ENCODE measurements at places on chromosomes 16 and 17.

DNA sequence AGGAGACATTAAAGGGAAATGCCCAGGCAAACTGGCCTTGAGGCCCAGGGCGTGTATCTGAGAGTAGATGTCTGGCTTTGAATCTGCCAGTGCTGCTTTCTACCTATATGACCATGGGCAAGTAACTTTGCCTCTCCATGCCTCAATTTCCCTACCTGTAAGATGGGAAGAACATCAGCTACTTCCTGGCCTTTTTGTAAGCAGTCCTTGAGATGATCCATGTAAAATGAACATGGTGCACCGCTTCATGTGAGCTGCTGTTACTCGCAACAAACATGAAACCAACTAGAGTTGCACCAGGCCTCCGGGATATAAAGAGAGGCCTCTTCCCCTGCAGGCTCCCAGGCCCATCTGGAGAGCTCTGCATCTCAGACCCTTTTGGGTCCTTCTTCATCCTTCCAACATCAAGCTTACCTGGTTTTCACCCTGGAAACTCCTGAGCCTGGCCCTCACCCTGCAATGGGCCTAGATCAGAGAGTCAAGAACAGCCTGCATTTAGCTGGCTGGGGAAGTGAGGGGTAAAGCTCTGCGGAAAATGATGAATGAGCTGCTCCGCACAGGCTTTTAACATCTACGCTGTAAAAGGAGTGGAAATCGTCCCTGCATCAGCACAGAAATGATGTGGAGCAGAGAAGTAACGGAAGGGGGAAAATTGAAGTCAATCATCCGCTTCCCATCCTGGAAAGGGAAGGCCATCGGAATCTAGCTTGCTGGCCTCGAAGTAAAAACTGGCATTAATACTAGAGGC lies 2.3 kb upstream of the MYH11 start:
- no peak for DNase-seq

GRCh38 chr17:64320613-64321553 lies 57.8 kb upstream of the TEX2 start:
- DNase-seq, result peak; percentile 95

GRCh38 chr17:38881600-38882191 lies 11.8 kb downstream of the LASP1 start:
- peak; percentile 68 for DNase-seq

GRCh38 chr17:76738468-76738850 lies 540 bp downstream of the MFSD11 start:
- no peak for DNase-seq

GRCh38 chr17:40316571-40317344 lies 7.8 kb downstream of the RARA start:
- DNase-seq, result no peak

DNA sequence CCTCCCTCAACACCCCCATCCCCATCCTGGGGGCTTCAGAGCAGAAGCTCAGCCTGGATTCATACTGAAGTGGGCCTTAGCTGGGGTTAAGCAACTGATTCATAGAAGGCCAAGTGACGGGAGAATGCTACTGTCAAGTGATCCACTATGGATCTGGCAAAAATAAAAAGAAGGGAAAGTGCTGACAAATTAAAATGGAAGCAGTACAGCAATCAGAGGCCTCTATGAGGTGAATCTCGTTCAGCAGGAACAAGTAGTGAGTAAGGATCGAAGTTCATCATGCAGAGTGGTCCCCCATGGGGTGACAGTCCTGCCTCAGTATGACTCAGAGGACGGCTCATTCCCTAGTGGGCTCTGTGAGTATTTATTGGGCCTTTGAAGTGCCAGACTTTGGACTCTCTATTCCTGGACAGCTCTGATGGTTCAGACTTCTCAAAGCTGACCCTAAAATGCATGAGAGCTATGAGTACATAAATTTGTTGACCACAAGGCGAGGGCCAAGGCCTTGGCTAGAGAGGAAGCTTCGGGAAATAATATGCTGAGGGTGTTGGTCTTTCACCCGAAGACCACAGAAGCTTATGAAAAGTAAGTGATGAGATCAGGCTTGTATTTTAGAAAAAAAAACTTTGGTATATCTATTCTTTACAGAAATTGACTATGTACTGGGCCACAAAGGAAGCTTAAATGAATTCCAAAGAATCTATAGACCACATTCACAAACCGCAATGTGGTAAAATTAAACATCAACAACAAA lies 5.3 kb upstream of the NSMCE1 start:
- no peak for DNase-seq

DNA sequence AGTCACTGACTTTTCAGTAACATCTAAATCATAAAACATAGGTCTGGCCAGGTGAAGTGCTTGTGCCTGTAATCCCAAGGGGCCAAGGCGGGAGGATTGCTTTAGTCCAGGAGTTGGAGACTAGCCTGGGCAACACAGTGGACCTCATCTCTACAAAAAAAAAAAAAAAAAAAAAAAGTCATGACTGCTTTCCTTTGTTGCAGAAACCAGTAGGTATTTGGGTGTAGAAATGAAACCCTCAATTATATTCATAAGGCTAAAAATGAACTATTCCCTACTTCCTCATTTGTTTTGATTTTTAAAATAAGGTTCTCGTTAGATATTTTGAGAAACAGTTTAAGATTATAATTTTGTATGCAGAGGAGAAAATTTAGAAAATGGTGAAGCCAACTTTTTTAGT lies 26.0 kb downstream of the PITPNC1 start:
- DNase-seq, result no peak

DNA sequence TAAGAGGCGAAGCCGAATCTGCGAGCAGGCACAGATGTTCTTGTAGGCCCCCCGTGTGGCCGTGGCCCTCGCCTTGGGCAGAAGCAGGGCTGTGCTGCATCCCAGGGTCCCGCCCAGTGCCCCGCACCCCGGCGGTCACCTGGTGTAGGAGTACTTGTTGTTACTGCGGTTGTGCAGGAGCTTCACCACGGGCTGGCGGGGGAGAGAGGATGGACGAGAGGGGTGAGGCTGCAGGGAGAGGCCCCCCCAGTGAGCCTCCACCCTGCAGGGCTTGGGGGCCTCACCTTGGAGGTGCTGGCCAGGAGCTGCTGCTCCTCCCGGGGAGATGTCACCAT lies 11.4 kb downstream of the ASPHD1 start:
- no peak for DNase-seq

GRCh38 chr17:57810721-57811637 lies 38.9 kb downstream of the MRPS23 start:
- DNase-seq, result no peak

- DNase-seq, result peak; percentile 30
Measured at GRCh38 chr17:46979147-46979863, at the start of gene RPRML. TSS of gene RPRML (minus strand) at chr17:46979253. CDS start at chr17:46979007, 246 bp downstream.

DNA sequence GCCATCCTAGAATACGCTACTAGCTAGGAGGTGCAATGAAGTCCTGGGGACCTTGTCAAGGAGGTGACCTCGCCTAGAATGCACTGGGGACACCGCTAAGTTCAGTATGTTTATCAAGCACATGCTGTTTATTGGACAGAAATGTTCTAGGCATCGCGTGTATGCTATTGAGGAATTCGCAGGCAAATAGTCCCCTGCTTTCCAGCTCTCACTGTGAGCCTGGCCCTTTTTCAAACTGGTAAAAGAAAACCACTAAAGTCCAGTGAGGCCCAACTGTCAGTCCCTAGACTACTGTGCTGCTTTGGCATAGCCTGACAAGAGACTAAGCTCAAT lies 1.2 kb upstream of the FAM222B start:
- no peak for DNase-seq

DNA sequence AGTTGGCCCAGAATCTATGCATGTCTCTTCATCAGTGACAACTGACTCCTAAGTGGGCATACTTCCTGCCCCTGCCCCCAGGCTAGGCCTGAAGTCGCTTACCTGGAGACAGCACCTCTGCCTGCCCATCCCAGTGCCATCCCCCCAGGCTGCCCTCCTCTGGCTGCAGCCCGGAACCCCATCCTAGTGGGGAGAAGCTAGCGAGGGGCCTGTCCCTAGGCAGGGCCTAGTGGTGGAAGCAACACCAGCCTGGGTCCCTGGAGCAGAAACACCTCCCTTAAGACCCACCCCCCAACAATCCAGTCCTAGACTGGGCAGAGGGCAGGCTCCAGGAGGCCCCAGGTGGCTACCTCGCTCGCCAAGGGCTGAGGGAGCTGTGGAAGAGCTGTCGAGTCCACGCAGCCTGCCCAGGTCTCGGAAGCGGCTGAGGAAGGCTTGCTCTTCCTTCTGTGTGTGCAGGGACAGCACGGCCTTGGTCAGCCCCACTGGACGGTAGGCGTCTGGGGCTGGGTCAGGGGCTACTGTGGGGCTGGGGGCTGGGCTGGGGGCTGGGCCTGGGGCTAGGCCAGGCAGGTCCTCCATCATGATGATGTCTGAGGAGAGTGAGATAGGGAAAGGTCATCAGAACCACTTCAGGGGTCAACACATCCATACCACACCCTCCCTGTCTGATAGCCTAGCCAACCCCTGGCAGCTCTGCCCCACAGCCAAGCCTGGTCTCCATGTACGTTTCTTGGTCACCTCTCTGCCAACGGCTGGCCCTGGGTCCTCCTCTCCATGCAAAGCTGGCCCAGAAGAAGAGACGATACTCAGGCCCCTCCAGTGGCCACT lies 7.6 kb downstream of the PER1 start:
- DNase-seq, result no peak

- DNase-seq, result peak; percentile 68
Measured at GRCh38 chr17:42456223-42457106, 2.2 kb upstream of the ATP6V0A1 start.

- no peak for DNase-seq
Measured at GRCh38 chr17:2681650-2682049, 29.9 kb downstream of the CLUH start.

GRCh38 chr16:71676236-71676635 lies 48.3 kb downstream of the PHLPP2 start:
- no peak for DNase-seq

DNA sequence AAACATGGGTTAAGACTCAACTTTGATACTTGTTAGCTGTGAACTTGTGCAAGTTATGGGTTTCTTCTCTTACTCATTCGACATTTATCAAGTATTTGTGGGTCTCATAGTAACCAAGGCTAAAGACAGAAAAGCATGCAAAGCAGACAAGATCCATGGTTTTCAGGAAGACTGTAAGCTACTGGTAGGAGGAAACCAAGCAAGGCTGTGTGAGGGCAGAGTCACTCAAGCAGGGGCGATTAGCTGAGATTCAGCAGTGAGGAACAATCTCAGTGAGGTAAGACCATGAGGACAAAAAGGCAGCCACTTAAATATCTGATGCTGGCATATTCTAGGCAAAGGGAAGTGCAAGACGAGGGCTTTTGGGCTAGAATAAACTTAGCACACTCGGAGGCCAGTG lies 29.5 kb downstream of the MBTD1 start:
- DNase-seq, result no peak

GRCh38 chr16:18979936-18980335 lies 3.8 kb upstream of the TMC7 start:
- DNase-seq, result no peak

- no peak for DNase-seq
Measured at GRCh38 chr16:35147556-35148504, 1688.4 kb downstream of the TP53TG3F start.

DNA sequence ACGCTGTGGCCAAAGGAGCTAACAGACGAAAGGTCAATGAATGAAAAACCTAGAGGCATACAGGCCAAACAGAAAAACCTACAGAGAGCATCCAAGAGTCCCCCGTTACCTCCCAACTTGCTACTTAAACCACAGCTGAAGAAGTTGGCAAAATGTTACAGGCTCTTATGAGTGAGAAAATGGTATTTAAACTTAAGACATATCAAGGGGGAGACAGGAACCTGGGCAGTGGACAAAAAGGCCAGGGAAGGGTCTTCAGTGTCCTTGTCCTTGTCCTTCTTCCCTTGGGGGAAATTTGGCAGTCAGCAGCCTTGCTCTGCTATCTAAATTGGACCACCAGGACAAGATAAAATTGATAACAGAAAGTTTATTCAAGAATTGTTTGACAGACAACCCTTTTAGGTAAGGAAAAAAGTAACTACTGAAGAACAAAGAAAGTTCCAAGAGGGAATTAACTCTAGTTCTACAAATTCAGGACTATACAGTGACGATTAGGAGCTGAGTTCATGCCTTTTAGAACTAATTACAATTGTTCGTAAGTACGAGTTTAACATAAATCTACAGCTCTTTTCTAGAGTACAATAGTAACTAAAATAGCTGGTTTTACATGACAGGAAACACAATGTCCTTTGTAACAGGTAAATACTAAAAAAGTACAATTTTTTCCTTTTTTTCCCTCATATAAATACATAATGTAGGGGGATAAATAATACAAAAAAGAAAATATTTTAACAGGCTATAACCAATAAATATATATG lies 3.8 kb upstream of the HOXB2 start:
- DNase-seq, result no peak

GRCh38 chr16:11666103-11667055 lies 1.9 kb upstream of the SNN start:
- DNase-seq, result no peak

GRCh38 chr17:31488264-31488981 lies 96.9 kb downstream of the RAB11FIP4 start:
- DNase-seq, result no peak

- DNase-seq, result no peak
Measured at GRCh38 chr16:49632086-49632794, 223.7 kb downstream of the ZNF423 start.

DNA sequence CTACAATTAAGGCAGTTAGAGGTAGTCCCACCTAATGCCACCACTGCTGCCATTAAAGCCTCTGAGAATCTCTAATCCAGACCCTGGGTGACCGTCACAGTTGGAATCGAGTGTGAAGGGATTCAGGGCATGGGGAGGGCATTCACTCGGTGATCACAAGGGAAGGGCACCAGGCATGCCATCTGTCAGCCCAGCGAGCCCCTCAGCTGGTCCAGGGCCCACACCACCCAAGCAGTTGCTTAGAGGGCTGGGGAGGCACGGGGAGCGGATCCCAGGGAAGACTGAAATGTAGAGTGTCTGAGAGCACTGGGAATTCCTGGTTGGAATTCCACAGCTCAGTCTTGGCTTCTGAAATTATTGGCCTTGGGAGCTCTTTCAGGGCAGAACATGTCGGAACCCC lies 294.6 kb downstream of the CPPED1 start:
- no peak for DNase-seq

DNA sequence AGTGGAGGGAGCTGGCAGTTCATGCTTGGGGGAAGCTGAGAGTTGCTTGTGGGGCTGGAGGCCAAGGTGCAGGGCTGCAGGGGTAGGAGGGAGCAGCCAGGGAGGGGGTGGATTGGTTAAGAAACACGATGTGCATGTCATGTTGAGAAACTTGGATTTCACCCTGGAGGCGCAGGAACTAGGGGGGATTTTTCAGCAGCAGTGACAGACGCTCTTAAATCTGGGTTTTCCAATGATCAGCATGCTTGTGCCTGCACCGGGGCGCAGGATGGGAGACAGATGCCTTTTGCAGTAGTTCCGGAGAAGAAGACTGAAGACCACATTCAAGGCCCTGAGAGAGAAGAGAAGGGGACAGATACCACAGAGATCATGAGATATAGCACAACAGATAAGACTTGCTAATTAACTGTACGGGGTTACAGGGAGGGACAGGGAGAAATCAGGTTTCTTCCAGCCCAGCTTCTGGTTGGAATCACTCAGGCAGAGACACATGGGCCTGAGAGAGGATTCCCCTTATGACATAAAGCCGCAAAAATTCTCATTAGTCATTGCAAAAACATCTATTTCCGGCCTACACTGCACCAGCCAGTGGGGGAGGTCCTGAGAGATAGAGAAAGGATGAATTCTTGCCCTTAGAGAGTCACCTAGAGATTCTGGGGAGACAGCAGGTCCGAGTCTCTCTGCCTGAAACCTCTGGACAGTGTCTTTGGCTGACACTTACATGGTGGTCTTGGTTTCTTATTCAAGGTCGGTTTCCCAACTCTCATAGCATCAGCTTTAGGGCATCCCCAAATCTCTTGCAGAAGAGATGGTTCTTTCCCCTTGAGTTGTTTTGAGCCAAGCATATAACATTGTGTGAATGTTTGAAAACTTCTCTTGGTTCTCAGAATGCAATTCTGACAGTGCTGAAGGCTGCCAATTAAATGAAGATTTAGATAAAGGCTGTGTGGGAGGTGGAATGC lies 27.1 kb downstream of the CDH13 start:
- peak; percentile 44 for DNase-seq
